ENCODE measurements at places on chromosomes 7 and 10. TPM values are rescaled to one million over a fixed set of nuclear protein-coding genes. Genes with fewer than 3 reads are reported as not detected.

DNA sequence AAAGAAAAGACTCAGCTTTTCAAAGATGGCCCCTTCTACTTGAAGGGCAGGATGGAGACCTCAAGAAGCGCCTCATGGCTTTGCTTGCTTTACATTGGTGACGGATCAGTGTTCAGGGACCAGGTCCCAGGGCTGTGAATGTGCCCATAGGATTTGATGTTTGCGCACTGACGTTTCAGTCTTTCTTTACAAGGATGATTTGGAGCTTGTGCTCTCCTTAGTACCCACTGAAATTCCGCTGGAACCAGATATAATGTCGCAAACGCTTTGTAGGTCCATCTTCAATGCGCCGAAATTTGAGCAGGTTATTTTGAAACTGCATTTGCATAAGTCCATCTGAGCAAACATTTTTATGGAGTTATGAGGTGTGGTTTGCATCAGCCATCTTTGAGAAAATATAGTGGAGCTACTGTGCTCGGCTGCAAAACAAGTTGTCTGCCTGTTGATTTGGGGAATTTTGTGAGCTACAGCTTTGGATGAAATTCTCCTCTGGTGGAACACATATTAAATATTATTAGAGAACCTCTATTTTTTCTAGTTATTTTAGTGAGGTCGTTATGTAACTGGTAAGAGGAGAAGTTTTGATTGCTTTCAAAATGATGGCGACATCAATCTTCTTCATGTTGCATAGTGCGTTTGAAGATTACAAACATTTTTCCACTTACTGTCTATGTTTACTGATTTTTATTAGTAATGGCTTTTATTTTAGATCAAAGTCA, 2.4 kb downstream of the RBM20 start:
- DNase-seq, result no peak

DNA sequence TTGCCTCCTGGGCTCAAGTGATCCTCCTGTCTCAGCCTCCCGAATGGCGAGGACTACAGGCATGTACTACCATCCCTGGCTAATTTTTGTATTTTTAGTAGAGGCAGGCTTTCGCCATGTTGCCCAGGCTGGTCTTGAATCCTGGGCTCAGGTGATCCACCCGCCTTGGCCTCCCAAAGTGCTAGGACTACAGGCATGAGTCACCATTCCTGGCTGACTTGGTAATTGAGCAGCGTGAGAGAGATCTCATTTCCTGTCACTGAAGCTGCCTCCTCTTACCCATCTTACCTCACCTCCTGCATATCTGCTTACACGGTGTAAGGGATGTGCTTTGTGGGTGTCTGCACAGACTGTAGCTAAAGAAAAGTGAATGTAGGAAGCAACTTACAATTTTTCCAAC, 9.7 kb downstream of the IFIT3 start:
- DNase-seq, result peak; percentile 69

GRCh38 chr10:8975535-8975934, 921.0 kb downstream of the GATA3 start:
- DNase-seq, result no peak

Gene ACBD7
- 0.39 TPM for total RNA-seq

GRCh38 chr7:151456276-151456675, 16.3 kb upstream of the CRYGN start:
- no peak for DNase-seq

All from CD4-positive, CD25-positive, alpha-beta regulatory T cell (primary cell).